ENCODE measurements at places on chromosomes 5 and 9.

DNA sequence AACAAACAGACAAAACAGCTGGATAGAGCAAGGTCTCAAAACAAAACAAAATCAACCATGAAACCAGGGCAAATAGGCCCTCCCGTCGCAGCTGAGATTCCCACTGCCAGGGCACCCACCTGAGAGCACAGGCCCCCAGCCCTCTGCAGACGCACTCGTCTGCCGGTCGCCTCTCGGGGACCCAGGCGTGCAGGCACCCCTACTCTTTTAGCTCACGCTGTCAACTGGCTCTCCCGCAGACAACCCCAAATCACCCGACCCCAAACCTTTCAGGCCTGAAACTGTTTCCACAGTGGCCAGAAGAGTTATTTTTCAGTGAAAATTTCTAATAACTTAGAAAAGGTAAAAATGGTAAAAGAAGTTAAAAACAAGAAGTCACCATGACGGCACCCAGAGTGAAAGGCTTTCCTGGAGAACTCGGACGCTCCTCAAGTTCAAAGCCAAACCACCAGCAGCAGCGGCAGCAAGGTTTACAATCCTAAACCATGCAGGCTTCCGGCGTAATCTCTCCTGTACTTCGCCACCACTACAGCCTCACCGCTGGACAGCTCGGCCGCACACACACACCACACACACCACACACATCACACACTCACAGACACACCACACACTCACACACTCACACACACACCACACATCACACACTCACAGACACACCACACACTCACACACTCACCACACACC is 1.9 kb upstream of the UBE2QL1 start:
- no peak overlapping the region for H3K27ac ChIP-seq
- H3K27me3 ChIP-seq: peaks cover 35% of the 10 kb centered on the region
- H3K4me3 ChIP-seq: no peak overlapping the region
- H3K4me1 ChIP-seq: peaks cover 5% of the 10 kb centered on the region
- DNase-seq: no peak
- peaks cover 2% of the 10 kb centered on the region for H3K36me3 ChIP-seq

GRCh38 chr5:95241635-95242034 is 43.3 kb downstream of the MCTP1 start:
- H3K36me3 ChIP-seq: no peaks in the 10 kb centered on the region
- no peak overlapping the region for H3K27ac ChIP-seq
- peaks cover 5% of the 10 kb centered on the region for H3K4me1 ChIP-seq
- no peaks in the 10 kb centered on the region for H3K27me3 ChIP-seq
- no peak overlapping the region for H3K4me3 ChIP-seq
- no peak for DNase-seq

DNA sequence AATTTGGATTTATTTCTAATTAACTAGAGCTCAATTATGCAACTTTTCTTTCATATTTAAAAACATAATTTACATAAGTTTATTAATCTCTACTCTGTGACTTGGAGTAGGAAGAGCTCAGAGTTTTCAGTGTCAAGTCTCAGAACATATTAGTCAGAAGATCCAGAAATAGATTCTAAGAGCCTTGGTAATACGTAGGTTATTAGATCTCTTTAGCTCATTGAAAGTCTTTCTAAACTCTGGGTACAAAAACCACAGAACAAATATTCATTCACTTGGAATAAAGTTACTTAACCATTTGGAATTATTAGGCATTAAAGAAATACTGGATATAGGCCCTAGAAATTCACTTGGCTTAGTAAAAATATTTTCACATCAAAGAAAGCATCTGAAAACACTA is 26.3 kb upstream of the ISCA1 start:
- H3K4me3 ChIP-seq: no peak overlapping the region
- no peaks in the 10 kb centered on the region for H3K27me3 ChIP-seq
- H3K4me1 ChIP-seq: peaks cover 13% of the 10 kb centered on the region
- DNase-seq: no peak

DNA sequence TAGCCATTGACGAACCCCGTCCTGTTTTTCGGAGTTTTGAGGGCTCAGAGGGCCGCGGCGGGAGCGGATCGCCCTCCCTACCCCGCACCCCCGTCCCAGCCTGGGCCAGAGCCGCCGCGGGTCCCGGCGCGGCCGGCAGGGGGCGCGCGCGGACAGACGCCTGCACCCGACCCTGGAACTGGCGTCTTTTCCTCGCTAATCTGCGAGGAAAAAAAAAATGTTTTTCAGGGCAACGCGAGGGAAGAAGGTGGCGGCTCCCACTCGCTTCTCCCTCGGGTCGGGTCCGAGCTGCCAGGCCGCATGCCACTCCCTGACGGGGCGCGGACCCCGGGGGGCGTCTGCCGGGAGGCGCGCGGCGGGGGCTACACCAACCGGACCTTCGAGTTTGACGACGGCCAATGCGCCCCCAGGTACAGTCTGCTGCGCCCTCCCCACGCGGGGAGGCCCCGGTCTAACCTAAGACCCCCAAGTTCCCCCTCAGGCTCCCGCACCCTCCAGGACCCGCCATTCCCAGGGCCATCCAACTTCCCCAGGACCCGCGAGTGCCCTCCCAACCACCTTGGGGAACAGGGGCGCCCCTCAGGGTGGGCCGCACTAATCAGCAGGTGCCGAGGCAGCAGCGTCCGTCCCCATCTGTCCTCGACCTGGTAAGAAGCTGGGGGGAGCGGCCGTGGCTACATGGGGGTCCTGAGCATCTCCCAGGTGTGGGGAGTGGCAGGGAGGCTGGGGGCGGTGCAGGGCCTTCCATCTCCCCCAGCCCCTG is at the start of gene KCNT1:
Gene KCNT1 (plus strand): TSS at position 227 of the 763 bp plus-strand sequence. CDS start 74 bp downstream, at position 301.
- H3K4me1 ChIP-seq: no peaks in the 10 kb centered on the region
- no peak within 1 kb of the TSS for H3K27ac ChIP-seq
- no peaks in the 10 kb centered on the region for H3K36me3 ChIP-seq
- H3K4me3 ChIP-seq: no peak within 1 kb of the TSS
- H3K27me3 ChIP-seq: peaks cover 3% of the 10 kb centered on the region
